Psoas muscle (tissue), 8 donors: ENCODE measurements at places on chromosomes 2 and 18. TPM values are rescaled to one million over a fixed set of nuclear protein-coding genes. Genes with fewer than 3 reads are reported as not detected.
A peak's percentile ranks its signal among the peaks of the same experiment; 100 is the strongest.

DNA sequence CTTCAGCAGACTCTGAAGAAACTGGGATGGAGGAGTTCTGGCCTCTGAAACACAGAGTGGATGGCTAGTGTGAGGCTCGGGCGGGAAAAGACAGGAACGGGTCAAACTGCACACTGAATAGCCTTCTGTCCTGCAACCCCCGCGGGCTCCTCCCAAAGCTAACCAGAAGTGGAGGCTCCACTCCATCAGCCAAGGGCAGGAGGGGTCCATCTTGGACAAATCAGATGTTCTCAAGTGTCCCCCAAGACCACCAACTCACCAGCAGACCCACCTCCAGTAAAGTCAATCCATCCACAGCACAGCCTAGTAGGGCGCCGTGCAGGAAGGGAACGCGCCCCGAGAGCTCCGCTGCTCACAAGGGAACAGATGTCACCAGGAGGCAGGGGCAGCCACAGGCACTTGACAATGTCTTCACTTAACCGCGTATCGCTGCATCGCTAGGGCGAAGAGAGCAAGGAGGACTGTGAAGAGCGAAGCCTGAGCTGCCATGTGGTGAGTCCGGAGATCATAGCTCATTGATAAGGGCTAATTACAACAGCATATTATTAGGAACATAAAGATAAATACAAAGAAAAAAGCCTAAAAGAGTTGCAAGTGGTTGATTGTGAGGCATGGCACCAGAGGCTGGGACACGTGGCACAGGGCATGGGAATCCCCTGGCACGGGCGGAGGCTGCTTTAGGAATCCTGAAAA, 494.6 kb upstream of the MYT1L start:
- no peaks in the 10 kb centered on the region for H3K4me1 ChIP-seq
- no peaks in the 10 kb centered on the region for H3K27me3 ChIP-seq
- no peaks in the 10 kb centered on the region for H3K36me3 ChIP-seq
- no peak overlapping the region for H3K4me3 ChIP-seq

DNA sequence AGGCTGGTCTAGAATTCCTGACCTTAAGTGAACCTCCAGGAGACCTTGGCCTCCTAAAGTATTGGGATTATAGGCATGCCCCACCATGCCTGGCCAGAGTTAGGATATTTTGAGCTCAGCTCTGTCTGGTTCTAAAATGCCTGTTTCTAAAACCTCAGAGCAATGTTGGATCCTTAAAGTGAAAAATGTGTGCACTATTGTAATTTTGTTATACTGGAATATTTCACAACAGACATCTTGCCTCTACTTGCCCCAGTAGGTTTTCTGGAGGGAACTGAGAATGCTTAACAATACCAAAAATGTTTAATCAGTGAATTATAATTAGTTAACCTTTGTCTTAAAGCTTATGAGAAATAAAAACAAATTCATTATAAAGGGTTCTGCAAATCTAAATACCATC, 144.6 kb upstream of the CCDC195 start:
- no peak overlapping the region for H3K27ac ChIP-seq
- H3K27me3 ChIP-seq = no peaks in the 10 kb centered on the region
- no peak for DNase-seq
- no peaks in the 10 kb centered on the region for H3K36me3 ChIP-seq

DNA sequence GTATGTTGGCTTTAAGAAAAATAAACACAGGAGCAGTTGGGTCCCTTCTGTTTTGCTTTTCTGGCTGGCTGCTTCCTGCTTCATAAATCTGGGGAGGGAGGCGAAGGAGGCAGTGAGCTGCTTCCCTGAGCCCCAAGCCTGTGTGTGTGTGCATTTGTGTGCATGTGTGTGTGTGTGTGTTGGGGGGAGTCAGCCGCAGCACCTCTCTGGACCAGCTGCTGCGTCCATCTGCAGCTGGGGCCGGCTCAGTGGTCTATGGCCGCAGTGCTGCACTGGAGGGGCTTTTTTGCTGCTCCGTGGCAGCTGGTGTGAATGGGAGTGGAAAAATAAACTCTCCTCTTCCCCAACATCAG, 192.3 kb downstream of the RNF144A start:
- H3K4me1 ChIP-seq = no peaks in the 10 kb centered on the region
- no peak overlapping the region for H3K27ac ChIP-seq
- no peak overlapping the region for H3K4me3 ChIP-seq
- no peaks in the 10 kb centered on the region for H3K27me3 ChIP-seq

- DNase-seq = peak; percentile 87
- no peaks in the 10 kb centered on the region for H3K36me3 ChIP-seq
- H3K4me1 ChIP-seq = peaks cover 27% of the 10 kb centered on the region
- H3K4me3 ChIP-seq = no peak overlapping the region
- peak overlapping the region; percentile 82 for H3K27ac ChIP-seq
- no peaks in the 10 kb centered on the region for H3K27me3 ChIP-seq
Observed at GRCh38 chr2:127398239-127398590, 10.4 kb upstream of the MAP3K2 start.

DNA sequence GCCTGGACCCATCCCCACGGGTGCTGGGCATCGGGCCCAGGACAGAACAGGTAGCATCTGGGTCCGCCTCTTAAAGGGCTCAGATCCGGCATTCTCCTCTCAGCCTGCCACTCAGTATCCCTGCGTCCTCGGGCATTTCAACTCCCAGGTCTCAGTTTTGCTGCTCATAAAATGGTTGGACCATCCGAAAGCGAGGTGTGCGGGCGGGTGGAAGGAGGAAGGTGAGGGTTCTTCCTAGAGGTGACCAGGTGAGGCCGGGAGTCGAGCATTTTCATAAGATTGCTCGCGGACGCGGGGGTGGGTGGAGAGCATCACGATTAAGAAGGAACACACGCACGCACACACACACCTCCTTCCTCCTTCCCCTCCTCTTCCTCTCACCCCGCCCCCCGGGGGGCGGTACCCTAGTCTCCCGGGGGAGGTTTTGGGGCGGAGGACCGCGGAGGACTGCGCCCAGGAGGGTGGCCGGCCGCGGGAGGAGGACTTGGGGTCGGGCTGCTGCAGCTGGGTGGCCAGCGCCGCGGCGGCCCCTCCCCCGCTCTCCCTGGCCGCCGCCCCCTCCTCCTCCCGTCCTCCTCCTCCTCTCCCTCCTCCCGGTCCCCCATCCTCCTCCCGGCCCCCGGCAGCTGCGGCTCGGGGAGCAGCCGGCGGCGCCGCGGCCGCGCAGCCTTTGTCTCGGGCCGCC, 97.9 kb upstream of the GPR45 start:
- H3K4me1 ChIP-seq = no peaks in the 10 kb centered on the region
- no peak overlapping the region for H3K27ac ChIP-seq
- no peaks in the 10 kb centered on the region for H3K36me3 ChIP-seq
- H3K4me3 ChIP-seq = peak overlapping the region; percentile 30

DNA sequence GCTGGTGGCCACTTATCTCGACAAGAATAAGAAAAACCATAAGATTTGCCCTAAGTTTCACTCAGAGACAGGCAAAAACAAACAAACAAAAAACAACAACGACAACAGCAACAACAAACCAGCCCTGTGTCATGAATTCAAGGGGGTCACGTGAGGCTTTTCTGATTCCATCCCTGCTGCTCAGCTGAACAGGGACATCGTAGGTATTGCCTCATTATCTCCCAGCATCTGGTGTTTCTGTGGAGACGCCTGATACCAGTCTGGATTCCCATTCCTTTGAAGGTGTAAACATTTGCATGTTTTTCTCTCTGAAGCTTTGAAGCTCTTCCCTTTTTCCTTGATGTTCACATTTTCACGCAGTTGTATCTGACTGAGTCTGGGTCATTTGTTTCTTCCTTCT, 117.4 kb downstream of the KCNF1 start:
- no peak overlapping the region for H3K27ac ChIP-seq
- H3K36me3 ChIP-seq = no peaks in the 10 kb centered on the region
- no peak overlapping the region for H3K4me3 ChIP-seq
- no peaks in the 10 kb centered on the region for H3K4me1 ChIP-seq
- DNase-seq = no peak
- no peaks in the 10 kb centered on the region for H3K27me3 ChIP-seq

DNA sequence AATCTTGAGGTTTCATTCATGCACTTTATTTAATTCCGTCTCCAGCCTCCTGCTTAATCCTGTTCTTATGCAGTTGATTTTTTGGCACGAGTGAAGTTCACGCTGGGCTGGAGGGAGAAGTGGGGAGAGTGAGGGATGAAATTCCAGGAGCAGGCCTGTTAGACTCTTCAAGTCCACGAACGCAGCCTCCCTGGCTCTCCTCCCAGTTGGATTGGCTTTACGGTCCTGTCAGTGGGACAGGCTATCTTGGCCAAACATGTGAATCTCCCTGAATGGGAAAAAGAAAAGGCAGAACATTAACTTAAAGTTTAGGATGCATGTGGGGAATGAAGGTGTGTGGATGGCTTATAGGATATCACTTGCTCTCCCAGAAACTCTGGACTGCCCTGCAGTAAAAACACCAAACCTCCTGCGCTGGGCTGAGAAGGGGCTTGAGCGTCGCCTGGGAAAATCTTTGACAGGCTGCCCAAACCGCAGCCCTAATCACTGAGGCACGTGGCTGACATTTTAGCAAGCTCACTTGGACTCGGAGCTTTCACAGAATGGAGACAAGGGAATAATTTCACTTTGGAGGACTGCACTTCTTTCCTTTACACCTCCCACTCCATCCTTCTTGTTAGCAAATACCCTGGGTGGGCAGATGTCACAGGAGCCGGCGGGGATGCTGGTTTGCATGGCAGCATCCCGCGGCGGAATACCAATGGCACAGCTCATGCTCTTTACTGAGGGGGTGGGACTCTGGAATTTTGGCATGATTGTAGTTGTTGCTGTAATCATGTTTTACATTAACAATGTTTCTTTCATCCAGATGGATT, 93.9 kb downstream of the ACKR3 start:
- peak; percentile 78 for DNase-seq
- no peaks in the 10 kb centered on the region for H3K36me3 ChIP-seq
- peak overlapping the region; percentile 20 for H3K27ac ChIP-seq
- no peak overlapping the region for H3K4me3 ChIP-seq

DNA sequence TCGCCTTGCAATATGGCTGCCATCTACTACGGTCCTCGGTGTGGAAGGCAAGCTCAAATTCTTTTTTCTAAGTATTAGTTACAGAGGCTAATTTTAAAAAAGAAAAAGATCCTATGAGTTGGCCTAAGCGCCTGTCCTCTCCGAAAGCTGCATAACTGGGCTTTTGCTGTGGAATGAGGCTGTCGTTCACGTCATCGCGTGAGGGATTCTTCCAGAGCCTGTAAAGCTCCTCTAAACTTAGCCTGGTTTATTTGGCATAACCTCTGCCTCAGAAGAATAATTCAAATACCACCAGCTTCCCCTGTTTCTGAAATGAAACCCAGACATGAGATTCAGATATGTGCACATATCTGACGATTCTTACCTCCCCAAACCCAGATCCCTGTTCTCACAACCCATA, 187.4 kb downstream of the DNER start:
- no peak overlapping the region for H3K4me3 ChIP-seq
- H3K4me1 ChIP-seq = no peaks in the 10 kb centered on the region
- no peak overlapping the region for H3K27ac ChIP-seq
- no peaks in the 10 kb centered on the region for H3K27me3 ChIP-seq

- H3K27me3 ChIP-seq = no peaks in the 10 kb centered on the region
- H3K36me3 ChIP-seq = no peaks in the 10 kb centered on the region
- H3K4me3 ChIP-seq = no peak overlapping the region
- H3K27ac ChIP-seq = no peak overlapping the region
- no peak for DNase-seq
Observed at GRCh38 chr2:173358616-173359015, 3.9 kb downstream of the CDCA7 start.

- H3K4me3 ChIP-seq = no peak overlapping the region
- H3K27ac ChIP-seq = no peak overlapping the region
- no peaks in the 10 kb centered on the region for H3K27me3 ChIP-seq
Observed at GRCh38 chr2:110940376-110940910, 180.3 kb upstream of the BCL2L11 start.

- no peaks in the 10 kb centered on the region for H3K36me3 ChIP-seq
- DNase-seq = no peak
- no peaks in the 10 kb centered on the region for H3K4me1 ChIP-seq
- H3K4me3 ChIP-seq = no peak overlapping the region
- no peaks in the 10 kb centered on the region for H3K27me3 ChIP-seq
- no peak overlapping the region for H3K27ac ChIP-seq
Observed at GRCh38 chr2:13558368-13558767, 841.6 kb downstream of the TRIB2 start.

DNA sequence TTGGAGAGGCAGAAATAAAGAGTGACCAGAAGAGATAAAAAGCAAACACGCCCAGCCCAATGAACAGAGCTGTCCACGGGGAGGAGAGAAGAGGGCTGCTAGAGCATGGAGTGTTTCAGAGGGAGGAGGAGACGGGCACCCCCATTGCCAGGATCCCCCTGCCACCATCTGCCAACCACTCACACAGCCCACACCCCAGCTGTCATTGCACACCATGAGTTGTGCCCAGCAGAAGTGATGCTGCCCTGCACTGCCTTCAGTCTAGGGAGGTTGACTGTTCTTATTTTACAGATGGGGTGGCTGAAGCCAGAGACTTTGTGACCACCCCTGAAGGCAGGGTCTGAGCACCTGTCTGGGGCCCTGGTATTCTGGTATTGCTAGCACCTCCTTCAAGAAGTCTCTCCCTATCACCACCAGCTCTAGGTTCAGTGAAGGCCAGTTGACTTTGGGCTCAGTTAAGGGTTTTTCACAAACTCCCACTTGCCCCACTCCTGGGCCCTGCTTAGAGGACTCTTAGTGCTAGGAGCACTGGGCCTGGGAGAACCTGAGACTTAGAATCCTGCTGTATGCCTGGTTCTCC, 2.4 kb downstream of the FABP1 start:
- H3K4me1 ChIP-seq = no peaks in the 10 kb centered on the region
- H3K27me3 ChIP-seq = no peaks in the 10 kb centered on the region
- DNase-seq = no peak

DNA sequence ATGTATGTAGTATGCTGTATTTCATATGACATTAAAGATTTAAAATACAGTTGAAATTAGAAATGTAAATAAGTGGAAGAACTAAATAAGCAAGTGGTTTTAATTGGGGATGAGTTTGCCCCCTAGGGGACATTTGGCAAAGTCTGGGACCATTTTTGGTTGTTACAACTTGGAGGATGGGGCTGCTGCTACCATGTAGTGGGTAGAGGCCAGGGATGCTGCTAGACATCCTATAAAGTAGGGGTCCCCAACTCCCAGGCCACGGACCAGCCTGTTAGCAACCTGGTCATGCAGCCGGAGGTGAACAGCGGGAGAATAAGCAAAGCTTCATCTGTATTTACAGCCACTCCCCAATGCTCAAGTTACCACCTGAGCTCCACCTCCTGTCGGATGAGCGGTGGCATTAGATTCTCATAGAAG, 27.9 kb upstream of the ASNSD1 start:
- no peaks in the 10 kb centered on the region for H3K36me3 ChIP-seq
- DNase-seq = no peak
- H3K27me3 ChIP-seq = no peaks in the 10 kb centered on the region
- no peaks in the 10 kb centered on the region for H3K4me1 ChIP-seq
- no peak overlapping the region for H3K4me3 ChIP-seq

GRCh38 chr2:99867770-99868169, 274.6 kb downstream of the AFF3 start:
- no peaks in the 10 kb centered on the region for H3K36me3 ChIP-seq
- H3K4me3 ChIP-seq = no peak overlapping the region
- H3K27me3 ChIP-seq = no peaks in the 10 kb centered on the region

GRCh38 chr18:12479982-12480381, 72.3 kb downstream of the PRELID3A start:
- DNase-seq = no peak
- no peak overlapping the region for H3K27ac ChIP-seq
- H3K36me3 ChIP-seq = peaks cover 49% of the 10 kb centered on the region
- H3K27me3 ChIP-seq = no peaks in the 10 kb centered on the region
- H3K4me3 ChIP-seq = no peak overlapping the region

The SPEG gene
- 285 TPM for total RNA-seq

The CTAGE1 gene
- total RNA-seq = not detected

The CENPA gene
- not detected for total RNA-seq

The GAL3ST2 gene
- not detected for total RNA-seq

The B3GNT7 gene
- total RNA-seq = 0.51 TPM

The RGPD3 gene
- total RNA-seq = 0.18 TPM

The FAM228A gene
- not detected for total RNA-seq

The MERTK gene
- 1.6 TPM for total RNA-seq

The IL1B gene
- total RNA-seq = 0.25 TPM

The SGO2 gene
- total RNA-seq = 0.57 TPM

The SMAD4 gene
- total RNA-seq = 98.6 TPM
